Renal pelvis (tissue), 12 donors: ENCODE measurements at places on chromosomes 13 and 19. TPM values are rescaled to one million over a fixed set of nuclear protein-coding genes. Genes with fewer than 3 reads are reported as not detected.

DNA sequence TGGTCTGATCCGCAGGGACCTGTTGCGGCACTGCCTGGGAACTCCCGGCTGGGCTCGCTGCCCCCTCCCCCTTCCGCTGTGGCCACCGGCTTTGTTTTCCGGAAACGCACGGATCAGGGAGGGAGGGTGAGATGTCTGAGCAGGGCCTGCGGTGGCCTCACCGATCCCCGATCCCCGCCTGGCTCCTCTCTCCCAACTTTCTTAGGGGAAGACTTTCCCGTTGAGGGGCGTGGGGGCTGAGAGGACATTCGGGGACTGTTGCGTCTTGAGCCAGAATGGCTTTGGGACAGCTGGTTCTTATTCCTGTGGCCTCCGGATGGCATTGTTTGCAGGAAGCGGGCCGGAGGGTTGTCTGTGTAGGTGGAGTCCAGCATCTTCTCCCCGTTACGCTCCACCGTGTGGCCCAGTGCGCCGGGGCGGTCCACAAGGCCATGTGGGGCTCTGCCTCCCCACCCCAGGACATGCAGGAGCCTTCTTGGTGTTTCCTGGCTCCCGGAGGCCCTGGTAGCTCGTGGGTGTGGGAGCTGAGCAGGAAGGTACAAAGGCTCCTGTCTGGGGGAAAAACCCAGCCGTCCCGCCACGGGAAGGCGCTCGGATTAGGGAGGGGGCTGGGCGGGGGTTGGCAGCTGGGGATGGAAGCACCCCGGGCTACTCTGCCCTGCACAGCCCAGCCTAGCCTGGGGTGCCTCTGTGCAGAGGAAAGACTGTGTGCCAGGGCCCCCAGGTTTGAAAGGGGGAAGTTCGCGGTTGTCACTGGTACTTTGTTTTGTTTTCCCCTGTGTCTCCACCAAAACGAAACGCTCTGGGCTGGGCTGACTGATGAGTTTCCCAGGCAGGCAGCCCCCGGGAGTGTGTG, 1.3 kb downstream of the CSNK1G2 start:
- DNase-seq = peak; percentile 81

GRCh38 chr19:32322541-32322940, 22.9 kb upstream of the ZNF507 start:
- no peak for DNase-seq

DNA sequence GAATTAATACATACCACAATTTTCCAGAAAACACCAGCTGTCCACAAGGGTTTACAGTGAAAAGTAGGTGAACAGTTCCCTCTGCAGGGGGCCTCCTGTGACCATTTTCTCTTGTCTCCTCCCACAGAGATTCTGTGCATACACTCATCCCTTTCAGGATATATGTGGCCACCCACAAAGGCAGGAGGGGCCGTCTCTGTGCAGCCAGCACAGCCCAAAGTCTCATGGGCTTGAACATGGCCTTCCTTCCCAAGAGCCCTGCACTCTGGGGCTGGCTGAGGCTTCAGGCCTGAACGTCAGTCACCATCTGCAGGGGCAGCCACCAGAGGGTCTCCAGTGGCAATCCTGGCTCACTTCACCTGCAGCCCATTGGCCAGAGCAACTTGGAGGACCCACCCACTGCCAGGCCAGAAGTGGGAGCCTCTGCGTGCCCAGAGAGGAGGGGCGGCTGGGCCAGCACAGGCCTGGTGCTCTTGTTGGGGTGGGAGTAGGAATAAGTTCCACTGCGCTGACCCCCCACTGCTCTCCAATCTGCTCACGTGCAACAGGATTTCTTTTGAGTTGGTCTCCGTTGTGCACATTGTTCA, 25.1 kb downstream of the TMEM161A start:
- DNase-seq = no peak

DNA sequence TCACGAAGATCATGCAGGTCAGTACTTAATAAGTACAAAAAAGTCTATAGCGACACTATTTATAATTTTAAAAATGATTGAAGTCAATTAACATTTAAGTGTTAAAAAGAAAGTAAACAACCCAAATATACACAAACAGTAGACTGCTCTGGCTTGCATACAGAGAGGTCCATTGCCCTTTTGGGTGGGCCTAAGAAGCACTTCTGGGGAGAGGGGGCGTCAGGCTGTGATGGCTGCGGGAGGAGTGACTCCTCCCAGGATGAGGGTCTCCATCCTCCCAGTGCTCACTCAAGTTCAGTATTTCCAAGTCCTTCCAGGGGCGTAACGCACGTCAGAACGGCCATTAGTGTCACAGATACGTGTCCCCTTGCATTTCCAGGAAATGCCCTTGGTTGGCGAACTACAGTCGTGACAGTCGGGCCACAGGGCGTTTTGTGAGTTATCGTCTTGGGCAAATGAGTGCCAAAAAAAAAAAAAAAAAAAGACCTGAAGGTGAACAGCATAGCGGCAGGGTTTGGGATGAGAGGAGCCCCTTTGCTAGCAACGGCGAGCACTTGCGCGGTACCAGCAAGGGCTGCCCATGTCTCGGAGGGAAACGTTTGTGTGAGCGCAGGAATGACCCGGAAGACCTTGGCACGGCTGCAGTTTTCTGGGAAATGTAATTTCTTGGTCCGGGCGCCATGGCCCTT, at the start of gene SCGB2B2:
TSS of gene SCGB2B2 (minus strand) at position 463 of the 689 bp plus-strand sequence. CDS start 82,596 bp downstream, outside the sequence.
- peak; percentile 77 for DNase-seq

- DNase-seq = peak; percentile 34
These were observed 45.3 kb downstream of the SLC7A9 start for GRCh38 chr19:32824191-32824751.

- no peak for DNase-seq
These were observed 49.5 kb downstream of the C13orf46 start for GRCh38 chr13:113924184-113924901.

DNA sequence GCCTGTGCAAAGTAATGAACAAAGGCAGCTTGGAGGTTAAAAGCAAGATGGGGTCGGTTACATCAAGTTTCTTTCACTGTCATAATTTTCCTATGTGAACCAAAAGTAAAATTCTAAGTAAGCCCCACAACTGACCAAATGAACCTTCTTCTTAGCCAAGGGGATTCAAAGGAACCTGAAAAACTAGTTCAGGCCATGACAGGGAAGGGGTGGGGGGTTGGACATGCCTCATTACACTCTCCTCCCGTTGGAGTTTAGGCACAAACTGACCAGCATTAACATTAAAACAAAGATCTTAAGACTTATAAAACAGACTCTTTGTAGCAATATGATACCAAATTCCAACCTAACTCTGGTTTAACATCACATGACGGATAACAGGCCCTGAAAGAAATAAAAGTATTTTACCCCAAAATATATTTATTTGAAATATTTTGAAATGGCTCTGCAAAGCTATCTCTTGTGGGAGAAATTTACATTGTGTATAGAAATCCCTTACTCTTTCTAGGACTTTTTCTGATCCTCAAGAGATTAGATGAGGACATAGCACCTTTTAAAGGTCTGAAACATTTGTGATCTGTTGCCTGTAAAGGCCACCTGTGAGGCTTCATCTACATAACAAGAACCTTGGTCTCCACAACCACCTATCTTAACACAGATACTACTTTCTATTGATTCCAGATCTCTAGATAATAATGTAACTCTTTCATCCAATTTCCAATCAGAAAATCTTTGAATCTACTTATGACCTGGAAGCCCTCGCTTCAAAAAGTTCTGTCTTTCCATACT, 1829.0 kb upstream of the MIR17HG start:
- DNase-seq = no peak

DNA sequence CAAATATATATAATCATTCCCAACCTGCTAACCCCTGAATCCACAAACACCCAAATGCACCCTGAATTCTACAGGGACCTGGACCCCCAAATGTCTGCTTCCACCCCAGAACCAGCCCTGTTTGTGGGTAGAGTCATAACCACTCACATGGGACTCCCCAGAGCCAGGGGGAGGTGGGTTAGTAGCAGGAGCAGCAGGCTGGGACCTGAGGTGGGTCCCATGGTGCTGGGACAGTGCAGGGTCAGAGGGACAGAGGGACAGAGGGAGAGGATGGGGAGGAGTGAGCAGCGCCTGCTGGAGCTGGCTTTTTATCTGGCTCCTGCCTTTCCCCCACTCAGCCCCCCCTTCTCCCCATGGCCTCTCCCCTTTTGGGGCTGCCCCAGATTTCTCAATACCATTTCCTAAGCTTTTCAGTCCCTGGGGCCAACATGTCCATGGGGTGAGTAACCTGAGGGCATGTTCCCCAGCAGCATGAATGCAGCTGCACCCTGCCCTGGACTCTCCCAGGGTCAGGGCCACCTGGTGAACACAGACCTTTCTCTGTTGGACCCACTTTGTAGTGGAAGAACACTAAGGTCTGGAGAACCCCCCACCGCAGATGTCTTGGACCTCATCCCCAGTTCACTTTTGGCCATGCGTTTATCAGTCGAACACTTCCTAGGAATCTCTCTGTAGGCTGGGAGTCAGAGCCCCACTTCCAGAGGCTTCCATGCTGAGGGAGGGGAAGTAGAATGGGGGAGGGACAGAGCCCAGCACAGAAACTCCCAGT, at the start of gene C3:
TSS of gene C3 (minus strand) at position 282 of the 769 bp plus-strand sequence. CDS start at position 221, 61 bp downstream.
- DNase-seq = no peak

- no peak for DNase-seq
These were observed 393.1 kb downstream of the COG6 start for GRCh38 chr13:40048551-40048950.

GRCh38 chr19:41457241-41457640, 14.3 kb downstream of the ERICH4 start:
- DNase-seq = no peak

The TSKS gene
- not detected for polyA plus RNA-seq

The F7 gene
- 4.5 TPM for polyA plus RNA-seq

The TSSK6 gene
- 1.2 TPM for polyA plus RNA-seq

The SRRM5 gene
- 2.5 TPM for polyA plus RNA-seq

The TRAPPC6A gene
- polyA plus RNA-seq = 48.0 TPM
